ENCODE measurements at places on chromosomes 16 and 17.
A peak's percentile ranks its signal among the peaks of the same experiment; 100 is the strongest.

DNA sequence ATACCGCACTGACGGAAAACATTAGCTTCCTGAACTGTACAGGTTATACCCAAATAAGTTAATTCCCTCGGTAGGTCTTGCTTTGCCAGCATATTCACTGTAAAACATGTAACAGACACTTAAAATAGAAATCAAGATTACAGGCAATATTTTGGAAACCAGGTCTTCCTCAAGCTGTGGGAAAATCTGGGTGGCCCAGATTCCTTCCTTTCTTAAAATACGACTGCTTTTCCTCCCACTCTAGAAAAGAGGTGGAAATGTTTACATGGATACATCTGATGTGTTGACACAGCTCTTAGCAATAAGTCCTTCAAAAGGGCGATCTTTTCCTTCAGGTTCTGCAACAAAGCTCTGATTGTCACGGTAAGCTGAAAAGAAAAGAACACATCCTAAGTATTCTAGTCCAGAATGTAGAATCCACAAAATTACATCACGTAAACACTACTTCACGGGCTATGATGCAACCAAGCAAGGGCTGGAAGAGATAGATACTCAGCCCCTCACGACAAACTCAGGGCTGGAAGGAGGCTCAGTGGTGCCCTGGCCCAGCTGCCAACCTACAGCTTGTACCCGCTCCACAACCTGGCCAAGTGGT is 18.4 kb downstream of the STX8 start:
- no peak for DNase-seq

- DNase-seq, result no peak
Observed at GRCh38 chr17:73533127-73533526, 111.1 kb downstream of the SDK2 start.

- DNase-seq, result no peak
Observed at GRCh38 chr16:56625943-56626654, 518 bp downstream of the MT1E start.

DNA sequence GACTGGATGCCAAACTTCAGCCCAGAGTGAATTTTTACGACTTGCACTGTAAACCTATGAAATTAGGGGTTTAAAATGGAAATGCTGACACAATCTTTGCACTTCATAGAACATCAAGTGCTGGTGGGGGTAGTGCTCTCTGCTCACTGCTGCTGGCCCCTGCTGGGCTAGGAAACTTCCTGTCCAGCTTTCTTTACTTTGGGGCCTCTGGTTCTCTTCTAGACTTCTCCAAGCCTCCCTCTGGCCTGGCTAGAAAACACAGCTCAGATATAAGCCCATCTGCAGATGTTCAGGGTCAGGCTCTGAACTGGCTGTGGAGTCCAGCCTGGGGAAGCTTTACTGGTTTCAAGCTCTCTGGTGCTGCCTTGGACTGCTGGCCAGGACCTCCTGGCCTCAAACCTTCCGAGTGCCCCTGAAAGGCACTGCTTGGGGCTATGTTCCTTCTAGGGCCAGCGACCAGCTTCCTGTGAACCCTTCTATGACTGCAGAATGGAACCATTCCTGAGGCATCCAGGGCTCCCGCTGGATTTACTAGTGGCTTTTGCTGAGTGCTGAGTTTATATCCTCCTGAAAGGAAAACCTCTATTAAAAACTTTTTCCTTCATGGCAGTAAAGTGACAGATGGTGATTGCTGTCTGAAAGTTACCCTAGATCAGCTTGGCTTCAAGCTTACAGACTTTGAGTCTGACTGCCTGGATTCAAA is 59.4 kb downstream of the TBX4 start:
- DNase-seq, result no peak

DNA sequence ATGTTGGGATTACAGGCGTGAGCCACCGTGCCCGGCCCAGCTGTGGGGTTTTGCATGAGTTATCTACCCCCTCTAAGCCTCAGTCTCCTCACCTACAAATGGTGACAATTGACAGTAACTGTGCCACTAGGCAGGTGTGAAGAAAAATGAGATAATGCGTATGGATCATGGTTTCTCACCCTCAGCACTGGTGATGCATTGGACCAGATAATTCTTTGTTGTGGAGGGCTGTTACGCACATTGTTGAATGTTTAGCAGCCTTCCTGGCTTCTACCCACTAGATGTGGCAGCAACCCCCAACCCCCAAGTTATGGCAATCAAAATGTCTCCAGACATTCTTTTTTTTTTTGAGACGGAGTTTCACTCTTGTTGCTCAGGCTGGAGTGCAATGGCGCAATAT is 9.0 kb upstream of the HAPSTR1 start:
- DNase-seq, result no peak

- DNase-seq, result no peak
Observed at GRCh38 chr16:89035669-89036570, 57.7 kb upstream of the ACSF3 start.

DNA sequence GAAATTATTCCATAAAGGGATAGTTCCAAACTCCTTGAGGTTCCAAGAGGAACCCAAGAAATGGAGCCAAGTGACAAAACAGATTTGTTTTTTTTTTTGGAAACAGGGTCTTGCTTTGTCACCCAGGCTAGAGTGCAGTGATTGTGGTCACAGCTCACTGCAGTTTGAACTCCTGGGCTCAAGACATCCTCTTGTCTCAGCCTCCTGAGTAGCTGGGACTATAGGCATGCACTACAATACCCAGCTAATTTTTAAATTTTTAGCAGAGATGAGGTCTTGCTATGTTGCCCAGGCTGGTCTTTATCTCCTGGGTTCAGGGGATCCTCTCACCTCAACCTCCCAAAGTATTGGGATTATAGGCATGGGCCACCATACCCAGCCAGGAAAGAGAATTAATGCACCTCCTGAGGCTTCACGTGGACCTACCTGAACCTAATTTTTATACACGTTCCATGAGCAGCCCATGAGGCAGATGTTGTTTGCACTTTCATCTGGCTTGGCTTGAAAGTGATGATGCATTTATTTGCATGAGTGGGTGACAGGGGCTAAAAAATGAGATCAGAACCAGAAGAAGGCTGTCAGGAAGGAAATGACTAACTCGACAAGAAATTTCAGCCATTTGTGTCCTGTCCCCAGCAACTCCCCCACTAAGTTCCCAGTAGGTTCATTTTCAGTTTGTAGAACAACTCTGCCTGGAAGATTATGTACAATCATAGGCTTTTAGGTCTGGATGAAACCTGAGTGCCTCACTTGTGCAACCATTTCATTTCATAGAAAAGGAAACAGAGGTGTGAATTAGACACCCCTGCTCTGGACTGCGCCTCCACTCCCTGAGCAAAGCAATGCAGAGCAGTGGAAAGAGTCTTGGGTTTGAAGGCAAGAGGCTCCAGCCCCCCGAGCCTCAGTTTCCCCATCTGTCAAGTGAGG is 10.3 kb upstream of the IRF8 start:
- peak; percentile 16 for DNase-seq

Data from activated CD4-positive, alpha-beta T cell treated with anti-CD3 and anti-CD28 coated beads, Interleukin-2, amount 50 U/mL, for 48 hours (primary cell).